ENCODE measurements at places on chromosomes 3 and 15. TPM values are rescaled to one million over a fixed set of nuclear protein-coding genes. Genes with fewer than 3 reads are reported as not detected.

DNA sequence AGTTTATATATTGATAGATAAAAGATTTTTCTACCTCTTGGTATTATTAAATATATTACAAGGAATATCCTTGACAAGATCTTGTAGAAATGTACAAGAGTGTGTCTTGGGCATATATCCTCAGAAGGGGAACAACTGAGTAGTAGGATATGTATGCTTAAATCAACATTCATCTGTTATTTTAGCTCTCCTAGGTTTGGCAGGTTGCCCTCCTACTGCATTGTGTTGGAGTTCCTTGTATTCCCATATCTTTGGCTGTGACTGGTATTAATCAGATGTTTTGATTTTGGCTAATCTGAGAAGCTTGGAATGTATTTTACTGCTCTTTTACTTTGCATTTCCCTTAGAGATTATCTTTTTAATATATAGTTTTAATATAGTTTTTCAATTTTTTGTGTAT, 4.6 kb downstream of the MYRIP start:
- H3K27me3 ChIP-seq: no peaks in the 10 kb centered on the region
- no peak overlapping the region for H3K27ac ChIP-seq
- H3K4me3 ChIP-seq: no peak overlapping the region
- H3K36me3 ChIP-seq: peaks cover 18% of the 10 kb centered on the region
- H3K4me1 ChIP-seq: peaks cover 75% of the 10 kb centered on the region

DNA sequence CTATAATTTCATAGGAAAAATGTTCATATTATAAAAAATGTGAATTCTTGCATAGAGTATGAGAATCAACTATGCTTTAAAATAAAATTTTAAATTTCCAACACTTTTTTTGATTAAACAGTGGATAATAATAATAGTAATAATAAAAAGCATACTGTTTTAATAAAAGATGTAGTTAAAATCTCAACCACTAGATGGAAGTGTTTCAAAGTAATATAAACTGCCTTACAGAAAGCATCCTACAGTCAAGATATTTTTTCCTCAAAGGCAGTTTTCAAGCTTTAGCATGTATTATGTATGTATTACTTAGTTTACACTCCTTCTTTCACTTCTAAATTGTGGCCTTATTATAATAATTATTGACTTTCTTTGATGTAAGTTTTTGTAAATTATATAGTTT, 217.5 kb downstream of the CHL1 start:
- no peaks in the 10 kb centered on the region for H3K36me3 ChIP-seq
- H3K27ac ChIP-seq: no peak overlapping the region
- H3K4me1 ChIP-seq: no peaks in the 10 kb centered on the region

Gene GRIP2
- total RNA-seq: not detected

DNA sequence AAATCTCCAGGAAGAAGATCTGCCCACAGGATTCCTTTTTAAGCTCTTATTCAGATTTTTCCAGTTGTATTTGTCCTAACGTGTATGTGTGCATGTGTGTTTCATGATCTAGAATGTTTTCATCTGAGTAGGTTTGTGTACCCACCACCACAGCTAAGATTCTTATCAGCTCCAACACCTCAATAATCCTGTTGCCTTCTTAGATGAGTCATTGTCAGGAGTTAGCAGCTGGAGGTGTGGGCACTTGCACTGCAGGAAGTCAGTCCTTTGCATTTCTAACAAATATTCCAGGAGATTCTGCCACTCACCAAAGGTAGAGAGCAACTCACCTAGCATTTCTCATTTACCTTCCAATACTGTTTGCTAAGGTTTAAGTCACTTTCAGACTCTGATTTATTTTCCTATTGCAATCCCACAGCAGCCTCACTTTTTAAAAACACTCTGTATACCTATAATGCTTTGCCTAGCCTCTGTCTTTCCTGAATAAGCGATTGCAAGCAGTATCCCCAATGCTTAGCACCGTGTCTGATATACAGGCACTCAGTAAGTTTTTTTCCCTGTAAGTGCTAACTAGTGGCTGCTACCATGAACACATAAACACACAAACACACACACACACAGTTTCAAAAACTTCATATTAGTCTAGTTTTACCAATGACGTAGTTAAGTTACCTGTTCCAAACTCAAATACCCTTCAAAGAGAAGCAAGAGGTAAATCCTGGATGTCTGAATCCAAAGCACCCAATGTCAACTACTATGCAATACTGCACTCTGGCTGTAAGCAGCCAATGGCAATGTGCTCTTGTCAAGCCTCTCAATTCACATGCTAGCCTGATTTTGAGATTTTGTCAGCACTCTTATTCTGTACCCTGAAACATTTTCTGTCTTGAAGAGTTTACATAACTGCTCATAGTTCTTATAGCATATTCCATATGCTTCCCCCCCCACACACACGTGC, 713.5 kb upstream of the LMCD1 start:
- no peak overlapping the region for H3K4me3 ChIP-seq
- H3K27ac ChIP-seq: no peak overlapping the region
- no peaks in the 10 kb centered on the region for H3K36me3 ChIP-seq
- no peaks in the 10 kb centered on the region for H3K27me3 ChIP-seq
- no peaks in the 10 kb centered on the region for H3K4me1 ChIP-seq
- DNase-seq: no peak

- peaks cover 32% of the 10 kb centered on the region for H3K4me1 ChIP-seq
- peak; percentile 91 for DNase-seq
- no peaks in the 10 kb centered on the region for H3K27me3 ChIP-seq
Measured at GRCh38 chr3:150721285-150722130, 17.8 kb upstream of the ERICH6 start.

DNA sequence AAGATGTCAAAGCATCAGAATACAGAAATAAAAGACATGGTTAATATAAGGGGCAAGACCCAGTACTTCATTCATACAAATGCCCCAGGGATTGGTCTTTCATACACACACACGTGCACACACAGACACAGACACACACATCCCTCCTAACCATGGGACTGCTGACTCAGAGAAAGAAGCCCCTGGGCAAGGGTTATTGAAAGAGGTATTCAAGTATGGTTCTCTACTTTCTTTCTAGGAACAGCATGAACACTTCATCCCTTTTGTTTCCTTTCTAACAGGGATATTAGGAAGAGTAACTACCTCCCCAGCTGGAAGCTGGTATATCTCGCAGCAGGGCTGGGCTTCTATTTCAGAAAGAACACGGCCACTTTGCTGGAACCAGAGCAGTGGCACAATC, 33.2 kb upstream of the ZFAND6 start:
- no peaks in the 10 kb centered on the region for H3K4me1 ChIP-seq
- no peaks in the 10 kb centered on the region for H3K36me3 ChIP-seq
- DNase-seq: no peak

- no peaks in the 10 kb centered on the region for H3K4me1 ChIP-seq
- no peak for DNase-seq
- H3K27ac ChIP-seq: no peak overlapping the region
- no peak overlapping the region for H3K4me3 ChIP-seq
- H3K27me3 ChIP-seq: no peaks in the 10 kb centered on the region
Measured at GRCh38 chr3:111366515-111366914, 175.5 kb upstream of the CD96 start.

DNA sequence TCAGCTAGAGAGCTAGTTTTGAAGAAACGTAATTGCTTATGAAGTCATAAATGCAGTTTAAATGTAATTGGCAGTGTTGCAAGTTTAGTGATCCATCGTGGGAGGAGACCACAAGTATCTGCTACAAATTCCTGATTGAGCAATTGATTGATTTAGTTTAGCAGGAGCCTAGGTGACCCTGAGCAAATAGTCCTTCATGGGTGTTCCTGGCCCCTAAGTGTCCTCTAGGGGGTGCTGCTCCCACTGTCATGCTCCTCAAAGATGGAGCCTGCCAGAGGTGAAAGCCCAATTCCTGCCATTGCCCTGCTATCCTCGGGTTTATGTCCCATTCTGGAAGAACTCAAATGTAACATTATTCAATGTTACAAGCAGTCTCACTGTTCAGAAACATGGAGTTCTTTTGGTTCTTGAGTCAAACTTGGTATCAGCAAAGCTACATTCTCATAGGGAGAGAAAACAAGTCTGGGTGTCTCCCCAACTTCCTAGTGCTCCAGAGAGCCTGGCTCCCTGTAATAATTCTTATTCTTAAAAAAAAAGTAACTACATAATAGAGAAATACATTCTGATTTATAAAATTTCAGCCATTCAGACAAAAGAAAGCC, 29.8 kb upstream of the SENP5 start:
- H3K27ac ChIP-seq: no peak overlapping the region
- H3K4me1 ChIP-seq: peaks cover 3% of the 10 kb centered on the region
- no peaks in the 10 kb centered on the region for H3K27me3 ChIP-seq

Gene CCR9
- not detected for total RNA-seq

DNA sequence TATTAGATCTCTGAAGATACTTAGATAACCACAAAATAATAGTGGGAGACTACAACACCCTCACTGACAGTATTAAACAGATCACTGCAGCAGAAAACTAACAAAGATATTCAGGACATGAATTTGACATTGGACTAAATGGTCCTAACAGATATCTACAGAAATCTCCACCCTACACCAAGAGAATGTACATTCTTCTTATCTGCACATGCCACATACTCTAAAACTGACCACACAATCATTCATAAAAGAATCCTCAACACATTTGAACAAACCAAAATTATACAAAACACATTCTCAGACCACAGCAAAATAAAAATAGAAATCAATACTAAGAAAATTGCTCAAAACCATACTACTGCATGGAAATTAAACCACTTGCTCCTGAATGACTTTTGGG, 116.3 kb downstream of the DTWD1 start:
- DNase-seq: no peak
- no peaks in the 10 kb centered on the region for H3K36me3 ChIP-seq
- H3K27ac ChIP-seq: no peak overlapping the region
- no peaks in the 10 kb centered on the region for H3K27me3 ChIP-seq
- no peak overlapping the region for H3K4me3 ChIP-seq

- 0 out of 2 replicates have a peak, but pooled peaks cover 3% of the 10 kb centered on the region for H3K27me3 ChIP-seq
- no peak for DNase-seq
- H3K4me3 ChIP-seq: no peak overlapping the region
- no peaks in the 10 kb centered on the region for H3K36me3 ChIP-seq
- H3K4me1 ChIP-seq: no peaks in the 10 kb centered on the region
Measured at GRCh38 chr15:85874236-85874635, 79.5 kb upstream of the KLHL25 start.

DNA sequence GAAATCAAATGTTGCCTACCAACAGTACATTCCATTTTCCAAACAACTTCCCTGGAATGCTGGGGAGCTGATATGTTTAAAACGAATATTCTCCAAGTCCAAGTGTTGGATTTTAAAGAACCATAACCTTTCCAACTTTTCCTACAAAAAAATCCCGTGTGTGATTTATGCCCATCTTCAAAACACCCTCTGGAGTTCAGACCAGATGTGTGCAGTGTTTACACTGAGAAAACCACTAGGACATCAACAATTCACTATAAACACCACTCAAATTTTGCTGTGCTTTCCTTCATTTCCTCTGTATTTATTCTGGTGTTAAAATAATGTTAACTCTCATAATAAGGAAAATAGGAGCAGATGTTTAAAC, 2.4 kb downstream of the VGLL4 start:
- H3K4me1 ChIP-seq: peaks cover 70% of the 10 kb centered on the region
- H3K4me3 ChIP-seq: peak overlapping the region; percentile 76
- no peaks in the 10 kb centered on the region for H3K36me3 ChIP-seq
- H3K27ac ChIP-seq: peak overlapping the region; percentile 91
- no peaks in the 10 kb centered on the region for H3K27me3 ChIP-seq

GRCh38 chr15:99973351-99973750, 240.1 kb upstream of the LYSMD4 start:
- no peak for DNase-seq
- H3K4me3 ChIP-seq: no peak overlapping the region
- no peaks in the 10 kb centered on the region for H3K4me1 ChIP-seq
- no peak overlapping the region for H3K27ac ChIP-seq
- no peaks in the 10 kb centered on the region for H3K36me3 ChIP-seq
- no peaks in the 10 kb centered on the region for H3K27me3 ChIP-seq

DNA sequence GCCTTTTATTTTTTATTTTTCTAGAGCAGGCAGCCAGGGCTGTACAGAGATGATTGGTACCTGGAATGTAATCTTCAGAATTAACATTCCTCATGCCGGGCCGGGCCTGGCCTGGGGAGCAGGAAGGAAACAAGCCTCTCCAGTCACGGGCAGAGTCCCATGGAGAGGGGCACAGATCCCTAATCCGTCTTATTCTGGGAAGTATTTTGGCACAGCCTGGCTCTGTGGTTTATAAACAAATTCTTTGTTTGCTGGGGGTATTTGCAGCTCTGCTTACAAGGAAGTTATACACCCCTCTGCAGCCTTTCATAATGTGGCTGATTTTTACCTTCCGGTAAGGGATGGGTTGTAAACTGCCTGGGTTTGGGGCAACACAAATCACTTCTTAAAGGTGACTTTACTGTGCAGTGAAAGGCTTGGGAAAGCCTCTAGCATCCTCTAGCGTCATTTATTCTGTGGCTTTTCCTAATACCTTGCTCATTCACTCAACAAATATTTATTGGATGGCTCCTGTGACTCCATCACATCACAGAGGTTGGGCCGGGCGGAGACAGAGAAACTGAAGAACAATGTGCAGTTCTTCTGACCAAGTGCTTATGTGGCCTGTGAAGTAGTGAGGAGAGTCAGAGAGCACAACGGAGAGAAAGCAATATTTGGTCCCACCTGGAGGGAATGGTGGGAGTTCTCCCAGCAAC, 2.7 kb downstream of the SLC6A20 start:
- no peaks in the 10 kb centered on the region for H3K27me3 ChIP-seq
- H3K4me3 ChIP-seq: no peak overlapping the region
- no peaks in the 10 kb centered on the region for H3K36me3 ChIP-seq
- H3K4me1 ChIP-seq: peaks cover 8% of the 10 kb centered on the region
- H3K27ac ChIP-seq: no peak overlapping the region

DNA sequence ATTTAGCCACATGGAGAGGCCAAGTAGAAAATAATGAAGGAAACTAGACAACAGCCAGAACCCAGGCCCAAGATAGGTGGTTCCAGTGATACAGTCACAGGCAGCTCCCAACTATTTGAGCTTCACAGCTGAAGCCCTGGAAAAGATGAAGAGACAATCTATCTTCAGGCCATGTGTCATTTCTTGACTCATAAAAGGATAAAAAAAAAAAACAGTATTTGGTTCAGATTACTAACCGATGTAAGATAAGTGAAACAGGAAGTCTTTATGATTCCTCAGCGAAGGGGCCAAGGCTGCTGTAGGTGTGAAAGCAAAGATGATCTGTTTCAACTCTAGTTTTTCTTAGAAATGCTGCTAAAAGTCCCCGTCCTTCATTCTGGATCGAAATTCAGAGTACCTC, 394.6 kb downstream of the ZNF385D start:
- H3K27ac ChIP-seq: no peak overlapping the region
- no peak for DNase-seq
- no peaks in the 10 kb centered on the region for H3K4me1 ChIP-seq
- no peaks in the 10 kb centered on the region for H3K36me3 ChIP-seq
- H3K4me3 ChIP-seq: no peak overlapping the region

Gene PRR20G
- total RNA-seq: not detected

Gene LRTM1
- not detected for total RNA-seq

Gene PPARG
- total RNA-seq: not detected

GRCh38 chr3:129555616-129556357, 12.8 kb downstream of the H1-8 start:
- H3K27ac ChIP-seq: no peak overlapping the region
- no peak for DNase-seq
- no peaks in the 10 kb centered on the region for H3K36me3 ChIP-seq

GRCh38 chr3:53750253-53751210, 95.7 kb downstream of the CHDH start:
- H3K4me3 ChIP-seq: no peak overlapping the region
- H3K27me3 ChIP-seq: no peaks in the 10 kb centered on the region
- no peak for DNase-seq
- no peak overlapping the region for H3K27ac ChIP-seq

Gene CISH
- not detected for total RNA-seq

Gene CRABP1
- total RNA-seq: not detected

All from Karpas-422 (cell line).